ENCODE measurements at places on chromosomes 7 and 10.

DNA sequence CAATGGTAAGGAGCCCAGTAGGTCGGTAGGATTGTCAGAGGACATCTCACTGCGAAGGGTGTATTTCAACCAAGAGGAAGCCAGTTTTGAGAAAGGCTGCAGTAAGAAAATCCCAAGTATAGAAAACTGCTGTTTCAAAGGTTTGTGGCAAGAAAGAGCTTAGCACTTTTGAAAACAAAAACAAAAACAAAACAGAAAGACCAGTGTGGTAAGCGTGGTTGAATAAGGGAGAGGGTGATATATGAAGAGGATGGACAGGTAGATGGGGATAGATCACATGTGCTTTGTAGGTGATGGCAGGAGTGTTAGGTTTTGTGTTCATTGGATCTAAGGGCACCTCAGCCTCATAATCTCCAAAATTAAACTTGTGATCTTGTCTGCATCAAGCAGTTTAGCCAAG lies 141.6 kb upstream of the WNT16 start:
- ATAC-seq, result no peak

GRCh38 chr7:46811529-46811928 lies 770.4 kb downstream of the TNS3 start:
- peak; percentile 96 for ATAC-seq

- no peak for ATAC-seq
Observed at GRCh38 chr7:3146571-3147226, 103.0 kb upstream of the CARD11 start.

DNA sequence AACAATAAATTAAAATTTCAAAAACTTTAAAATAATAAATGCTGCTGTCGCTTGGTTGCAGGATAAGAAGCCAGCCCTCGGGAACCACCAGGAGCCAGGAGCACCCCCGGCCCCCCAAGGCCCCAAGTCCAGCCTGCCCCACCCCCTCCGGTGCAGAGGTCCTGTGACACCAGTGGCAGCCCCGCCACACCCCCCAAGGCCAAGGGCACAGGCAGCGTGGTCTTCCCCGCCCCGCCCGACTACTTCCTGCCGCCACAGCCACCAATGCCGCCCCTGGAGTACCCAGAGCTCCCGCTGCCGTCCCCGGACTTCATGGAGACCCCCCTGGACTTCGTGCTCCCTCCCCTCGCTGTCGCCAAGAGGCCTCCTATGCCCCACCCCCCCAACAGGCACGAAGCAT lies 44.5 kb upstream of the PDSS1 start:
- ATAC-seq, result no peak

GRCh38 chr7:44102846-44103565 lies 1.1 kb upstream of the AEBP1 start:
- ATAC-seq, result no peak

DNA sequence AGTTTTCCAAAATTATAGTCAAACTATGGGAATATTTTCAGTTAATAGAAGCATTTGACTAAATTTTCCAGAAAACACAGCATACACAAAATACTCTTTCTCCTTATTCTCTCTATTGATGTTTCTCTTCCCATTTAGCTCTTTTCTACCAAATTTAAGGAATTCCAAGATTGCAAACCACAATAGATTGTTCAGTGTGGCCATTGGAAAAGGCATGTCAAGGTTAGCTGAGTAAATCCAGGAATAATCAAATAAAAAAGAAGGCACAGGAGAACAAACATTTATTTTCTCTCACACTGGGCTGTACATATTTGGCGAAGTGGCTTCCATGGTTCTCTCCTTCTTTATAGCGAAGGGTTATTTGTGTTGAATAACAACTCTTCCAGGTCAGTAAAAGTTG lies 117.3 kb downstream of the THSD7A start:
- no peak for ATAC-seq

- no peak for ATAC-seq
Observed at GRCh38 chr7:16460789-16461493, 4.6 kb downstream of the SOSTDC1 start.

GRCh38 chr10:119658274-119658673 lies 7.1 kb downstream of the BAG3 start:
- ATAC-seq, result peak; percentile 91

DNA sequence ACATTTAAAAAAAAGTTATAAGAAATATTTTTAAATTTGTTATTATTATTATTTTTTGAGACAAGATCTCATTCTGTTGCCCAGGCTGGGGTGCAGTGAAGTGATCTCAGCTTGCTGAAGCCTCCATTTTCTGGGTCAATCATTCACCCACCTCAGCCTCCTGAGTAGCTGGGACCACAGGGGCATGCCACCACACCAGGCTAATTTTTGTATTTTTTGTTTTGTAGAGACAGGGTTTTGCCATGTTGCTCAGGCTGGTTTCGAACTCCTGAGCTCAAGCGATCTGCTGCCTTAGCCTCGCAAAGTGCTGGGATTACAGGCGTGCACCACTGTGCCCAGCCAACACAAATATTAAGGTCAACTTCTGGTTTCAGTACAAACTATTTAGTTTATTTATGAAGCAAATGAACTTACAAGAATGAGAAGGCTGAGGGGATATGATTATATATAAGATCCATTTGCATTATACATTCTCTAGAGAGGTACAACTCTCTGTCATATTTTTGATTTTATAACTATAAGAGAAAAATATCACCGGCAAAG lies 45.9 kb upstream of the FAM133B start:
- no peak for ATAC-seq

DNA sequence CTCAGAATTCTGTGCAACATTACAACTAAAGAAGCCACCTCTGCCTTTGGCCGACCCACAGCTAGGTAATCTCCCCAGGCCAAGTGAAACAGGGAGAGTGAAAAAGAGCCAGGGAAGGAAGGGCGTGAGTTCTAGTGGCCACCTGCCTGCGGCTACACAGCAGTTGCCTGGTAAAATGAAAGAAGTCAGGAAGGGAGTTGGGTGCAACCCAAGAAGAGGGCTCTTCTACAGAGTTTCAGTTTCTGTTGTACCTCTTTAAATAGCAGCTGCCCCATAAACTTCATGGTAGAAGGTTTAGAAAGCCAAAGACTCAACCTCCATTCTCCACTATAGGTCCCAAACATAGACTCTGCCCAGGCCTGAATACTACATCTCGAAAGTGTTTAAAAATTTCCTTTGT lies 76.2 kb upstream of the TMEM168 start:
- peak; percentile 30 for ATAC-seq

- ATAC-seq, result no peak
Observed at GRCh38 chr7:38798552-38799267, 110.3 kb downstream of the VPS41 start.

DNA sequence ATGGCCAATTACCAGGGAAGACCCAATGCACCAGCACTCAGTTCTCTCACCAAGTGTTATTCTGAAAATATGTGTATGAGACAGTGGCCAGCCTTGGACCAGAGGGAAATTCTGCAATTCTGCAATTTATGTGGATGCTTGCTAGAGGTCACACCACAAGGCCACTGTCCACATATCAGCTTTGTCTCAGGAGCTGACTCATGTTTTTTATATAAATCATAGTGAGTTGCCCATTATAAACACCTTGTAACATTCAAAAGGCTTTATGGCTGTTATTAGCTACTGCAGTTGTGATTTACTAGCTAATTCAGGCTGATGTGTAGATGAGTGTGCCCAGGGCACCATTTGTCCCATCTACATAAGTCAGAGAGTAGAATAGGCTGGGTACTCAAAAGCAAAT lies 649.0 kb downstream of the LRMDA start:
- peak; percentile 39 for ATAC-seq

GRCh38 chr7:139691253-139691781 lies 86.5 kb downstream of the HIPK2 start:
- peak; percentile 57 for ATAC-seq

GRCh38 chr7:107027208-107027607 lies 17.3 kb upstream of the PRKAR2B start:
- no peak for ATAC-seq

DNA sequence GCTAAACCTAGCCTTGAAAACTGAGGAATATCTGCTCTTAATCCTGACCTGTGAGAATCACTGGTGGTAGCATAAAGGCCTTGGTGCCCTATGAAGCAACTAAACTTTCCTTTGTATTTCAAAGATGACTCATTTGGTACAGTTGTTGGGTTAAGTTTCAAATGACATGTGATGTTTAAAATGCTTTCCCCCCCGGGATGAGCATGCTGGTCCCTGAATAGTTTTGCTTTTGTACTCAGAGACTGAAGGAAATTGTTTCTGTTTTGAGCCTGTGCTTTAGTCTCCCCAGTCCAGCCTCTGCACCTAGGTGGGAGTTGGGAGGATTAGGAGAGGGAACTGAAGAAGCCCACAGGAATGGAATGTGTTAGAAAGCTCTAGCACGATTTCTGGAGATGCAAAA lies 258.9 kb upstream of the NPY start:
- ATAC-seq, result no peak

- ATAC-seq, result peak; percentile 83
Observed at GRCh38 chr7:69739931-69740431, 141.7 kb downstream of the AUTS2 start.

GRCh38 chr10:77189075-77189474 lies 448.5 kb downstream of the KCNMA1 start:
- no peak for ATAC-seq

DNA sequence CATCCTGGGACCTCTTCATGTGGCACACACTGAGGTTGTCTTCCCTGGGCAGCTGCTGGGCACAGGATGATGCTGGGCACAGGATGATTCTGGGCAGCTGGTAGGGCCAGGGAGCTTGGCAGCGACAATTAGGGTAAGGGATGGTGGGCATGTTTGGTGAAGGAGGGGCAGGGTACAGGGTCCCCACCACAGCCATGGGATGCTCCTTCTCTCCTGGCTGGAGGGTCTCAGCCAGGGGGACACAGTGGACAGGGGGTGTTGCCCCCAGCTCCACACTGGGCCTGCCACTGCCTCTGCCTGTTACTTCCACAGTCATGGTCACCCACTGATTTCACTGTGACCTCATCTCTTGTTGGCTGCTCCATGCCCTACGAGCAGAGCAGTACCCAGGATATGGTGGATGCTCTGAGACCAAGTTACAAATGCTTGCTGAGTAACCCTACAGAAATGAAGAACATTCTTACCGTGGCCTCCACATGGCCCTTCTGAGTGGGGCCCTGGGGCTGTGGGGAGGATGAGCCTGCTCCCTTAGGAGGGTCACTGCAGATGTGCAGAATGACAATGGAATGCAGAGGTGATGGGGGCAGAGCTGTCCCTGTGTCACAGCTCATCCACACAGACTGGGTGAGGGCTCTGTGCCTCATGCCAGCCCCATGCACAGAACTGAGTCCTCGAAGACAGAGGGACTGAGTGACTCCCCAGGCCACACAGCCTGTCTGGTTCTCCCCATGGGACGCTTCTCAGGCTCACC lies 28.4 kb upstream of the RET start:
- no peak for ATAC-seq
